Ovary (tissue), 10 donors: ENCODE measurements at places on chromosomes 4 and X. TPM values are rescaled to one million over a fixed set of nuclear protein-coding genes. Genes with fewer than 3 reads are reported as not detected.

DNA sequence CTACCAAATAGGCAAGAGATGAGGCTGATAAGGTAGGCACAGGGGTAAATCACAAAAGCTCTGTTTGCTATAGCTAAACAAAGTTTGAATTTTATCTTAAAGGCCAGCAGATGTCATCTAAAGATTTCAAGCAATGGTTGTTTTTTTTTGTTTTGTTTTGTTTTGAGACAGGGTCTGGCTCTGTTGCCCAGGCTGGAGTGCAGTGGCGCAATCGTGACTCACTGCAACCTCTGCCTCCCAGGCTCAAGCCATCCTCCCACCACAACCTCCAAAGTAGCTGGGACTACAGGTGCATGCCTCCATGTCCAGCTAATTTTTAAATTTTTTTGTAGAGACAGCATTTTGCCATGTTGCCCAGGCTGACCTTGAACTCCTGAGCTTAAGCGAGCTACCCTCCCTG, 43.1 kb upstream of the NEUROG2 start:
- no peak for DNase-seq
- H3K36me3 ChIP-seq, result no peaks in the 10 kb centered on the region
- no peak overlapping the region for H3K4me3 ChIP-seq
- no peak overlapping the region for H3K27ac ChIP-seq

Gene WDFY3
- total RNA-seq, result 90.0 TPM

DNA sequence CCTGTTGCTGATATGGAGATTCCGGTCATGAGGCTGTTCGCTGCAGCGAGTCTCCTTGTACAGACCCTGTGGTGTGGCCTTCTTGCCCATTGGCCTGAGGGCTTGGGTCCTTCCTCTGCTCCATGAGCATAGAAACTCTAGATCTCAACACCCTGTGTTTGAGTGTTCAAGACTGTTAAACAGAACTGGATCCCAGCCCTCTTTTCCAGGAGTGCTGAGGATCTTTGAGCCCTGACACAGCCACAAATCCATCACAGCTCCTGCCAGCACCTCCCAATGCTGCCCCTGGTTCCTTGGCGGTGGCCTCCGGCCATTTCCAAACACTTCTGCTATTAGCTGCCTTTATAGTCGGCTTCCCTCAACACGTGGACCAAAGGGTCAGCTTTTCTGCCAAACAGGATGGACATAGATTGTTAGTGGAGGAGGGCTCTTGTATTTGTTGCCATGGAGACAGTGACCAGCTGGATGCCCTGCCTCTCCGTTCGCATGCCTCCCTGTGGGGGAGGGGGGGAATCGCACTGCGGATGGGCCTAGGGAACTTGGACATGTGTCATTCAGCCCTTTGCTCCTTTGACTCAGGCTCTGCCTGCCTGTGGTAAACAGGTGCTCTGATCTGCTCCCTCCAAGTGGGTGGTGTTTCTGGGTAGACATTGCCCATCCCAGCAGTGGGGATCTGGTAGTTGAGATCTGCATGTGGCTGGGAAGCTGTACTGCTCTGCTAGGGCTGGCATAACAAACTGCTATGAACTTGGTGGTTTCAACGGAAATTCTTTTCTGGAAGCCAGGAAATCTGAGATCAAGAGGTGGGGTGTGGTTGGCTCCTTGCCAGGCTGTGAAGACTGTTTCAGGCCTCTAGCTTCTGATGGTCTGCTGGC, 6.9 kb upstream of the WDR1 start:
- no peaks in the 10 kb centered on the region for H3K27me3 ChIP-seq
- peaks cover 5% of the 10 kb centered on the region for H3K4me1 ChIP-seq
- no peaks in the 10 kb centered on the region for H3K36me3 ChIP-seq
- no peak overlapping the region for H3K4me3 ChIP-seq

Gene UGT2B7
- total RNA-seq, result 1.2 TPM

- H3K36me3 ChIP-seq, result no peaks in the 10 kb centered on the region
- no peaks in the 10 kb centered on the region for H3K4me1 ChIP-seq
- no peak for DNase-seq
- no peak overlapping the region for H3K4me3 ChIP-seq
- no peaks in the 10 kb centered on the region for H3K27me3 ChIP-seq
Measured at GRCh38 chr4:78439328-78439727, 112.2 kb upstream of the ANXA3 start.

GRCh38 chr4:73892966-73893365, 23.8 kb downstream of the CXCL1 start:
- no peaks in the 10 kb centered on the region for H3K4me1 ChIP-seq
- no peak overlapping the region for H3K27ac ChIP-seq
- no peaks in the 10 kb centered on the region for H3K27me3 ChIP-seq
- no peak overlapping the region for H3K4me3 ChIP-seq

GRCh38 chr4:31052519-31052918, 332.4 kb downstream of the PCDH7 start:
- no peaks in the 10 kb centered on the region for H3K36me3 ChIP-seq
- no peak overlapping the region for H3K27ac ChIP-seq
- H3K27me3 ChIP-seq, result no peaks in the 10 kb centered on the region
- H3K4me1 ChIP-seq, result no peaks in the 10 kb centered on the region

DNA sequence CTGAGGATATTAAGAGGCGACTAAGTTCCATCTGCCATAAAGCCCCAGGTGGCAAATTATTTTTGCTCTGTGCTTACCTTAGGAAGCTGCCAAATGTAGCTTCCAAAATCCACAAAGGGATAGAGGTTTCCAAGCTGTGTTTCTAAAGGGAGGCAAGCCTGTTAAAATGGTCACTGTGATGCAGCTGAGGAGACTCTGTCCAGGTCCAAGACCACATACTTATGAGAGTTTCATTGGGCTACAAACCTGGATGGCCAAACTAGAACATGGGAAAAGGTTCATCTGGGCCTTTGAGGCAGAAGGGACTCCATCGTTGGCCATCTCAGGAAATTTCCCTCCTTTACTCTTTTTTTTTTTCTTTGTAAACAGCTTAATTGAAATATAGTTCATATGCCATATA, 306.9 kb upstream of the FGF13 start:
- no peak overlapping the region for H3K27ac ChIP-seq
- no peaks in the 10 kb centered on the region for H3K36me3 ChIP-seq
- DNase-seq, result no peak

Gene SCD5
- 138 TPM for total RNA-seq

Gene DCHS2
- total RNA-seq, result 5.8 TPM

GRCh38 chrX:68894142-68894512, 65.3 kb downstream of the EFNB1 start:
- H3K27me3 ChIP-seq, result no peaks in the 10 kb centered on the region
- no peak overlapping the region for H3K27ac ChIP-seq
- H3K4me1 ChIP-seq, result peaks cover 2% of the 10 kb centered on the region
- H3K36me3 ChIP-seq, result no peaks in the 10 kb centered on the region
- no peak overlapping the region for H3K4me3 ChIP-seq
- DNase-seq, result no peak

GRCh38 chr4:36348403-36348938, 67.1 kb downstream of the DTHD1 start:
- H3K4me1 ChIP-seq, result no peaks in the 10 kb centered on the region
- no peaks in the 10 kb centered on the region for H3K36me3 ChIP-seq
- no peak overlapping the region for H3K27ac ChIP-seq
- DNase-seq, result no peak
- H3K27me3 ChIP-seq, result no peaks in the 10 kb centered on the region

DNA sequence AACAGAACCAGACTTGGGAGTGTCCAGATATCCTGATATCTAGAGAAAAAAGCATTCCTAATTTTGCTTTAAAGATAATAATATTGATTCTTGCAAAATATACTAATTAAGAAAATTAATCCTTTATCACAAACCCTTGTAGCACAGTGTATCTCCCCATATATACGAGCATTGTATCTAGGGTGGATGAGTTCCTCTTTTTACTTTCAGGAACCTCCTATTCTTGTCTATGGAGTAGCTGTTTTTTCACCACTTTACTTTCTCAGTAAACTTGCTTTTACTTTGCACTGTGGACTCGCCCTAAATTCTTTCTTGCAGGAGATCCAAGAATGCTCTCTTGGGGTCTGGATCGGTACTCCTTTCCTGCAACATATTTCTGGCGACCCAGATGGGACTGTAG, 103.9 kb downstream of the GLUD2 start:
- no peak for DNase-seq
- no peak overlapping the region for H3K4me3 ChIP-seq
- no peaks in the 10 kb centered on the region for H3K27me3 ChIP-seq
- no peak overlapping the region for H3K27ac ChIP-seq
- no peaks in the 10 kb centered on the region for H3K36me3 ChIP-seq

- H3K4me1 ChIP-seq, result no peaks in the 10 kb centered on the region
- no peaks in the 10 kb centered on the region for H3K27me3 ChIP-seq
- H3K27ac ChIP-seq, result no peak overlapping the region
- no peaks in the 10 kb centered on the region for H3K36me3 ChIP-seq
- no peak for DNase-seq
Measured at GRCh38 chrX:24899391-24899790, 116.4 kb downstream of the ARX start.

Gene CCNI
- total RNA-seq, result 276 TPM

DNA sequence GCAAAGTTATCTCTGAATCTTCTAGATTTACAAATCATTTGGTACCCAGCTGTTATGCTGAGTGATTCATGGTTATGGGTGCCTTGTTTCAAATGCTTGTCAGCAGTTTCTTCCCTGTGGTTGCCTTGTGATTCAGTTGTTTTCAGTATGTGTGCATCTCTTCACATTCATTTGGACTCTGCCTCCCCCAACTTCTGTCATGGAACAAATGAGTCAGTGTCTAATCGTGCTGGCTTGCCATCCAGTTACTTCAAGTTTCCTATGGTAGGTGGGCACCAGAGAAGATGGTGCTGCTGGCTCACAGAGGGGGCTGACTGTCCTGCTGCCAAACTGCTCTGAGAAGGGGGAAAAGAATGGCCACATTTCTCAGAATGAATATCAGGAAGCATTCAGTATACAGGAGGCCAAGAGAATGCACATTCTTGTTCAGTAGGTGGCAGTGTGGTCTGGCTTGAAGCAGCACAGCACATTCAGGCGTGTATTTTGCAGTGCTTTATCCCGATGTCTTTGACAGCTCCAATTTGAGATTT, 260.9 kb downstream of the GLUD2 start:
- no peaks in the 10 kb centered on the region for H3K36me3 ChIP-seq
- H3K27ac ChIP-seq, result no peak overlapping the region
- H3K27me3 ChIP-seq, result no peaks in the 10 kb centered on the region
- DNase-seq, result no peak
- no peak overlapping the region for H3K4me3 ChIP-seq

Gene GABRB1
- total RNA-seq, result not detected

- H3K4me3 ChIP-seq, result no peak overlapping the region
- no peak for DNase-seq
- no peaks in the 10 kb centered on the region for H3K36me3 ChIP-seq
- no peak overlapping the region for H3K27ac ChIP-seq
- peaks cover 9% of the 10 kb centered on the region for H3K4me1 ChIP-seq
Measured at GRCh38 chr4:146637621-146638332, 916 bp upstream of the POU4F2 start.

- no peaks in the 10 kb centered on the region for H3K4me1 ChIP-seq
- H3K27ac ChIP-seq, result no peak overlapping the region
- no peak for DNase-seq
- no peak overlapping the region for H3K4me3 ChIP-seq
- H3K36me3 ChIP-seq, result no peaks in the 10 kb centered on the region
- no peaks in the 10 kb centered on the region for H3K27me3 ChIP-seq
Measured at GRCh38 chrX:127884921-127885320, 167.3 kb downstream of the ACTRT1 start.

GRCh38 chrX:140933874-140934655, 68.3 kb upstream of the SPANXB1 start:
- H3K36me3 ChIP-seq, result no peaks in the 10 kb centered on the region
- H3K4me3 ChIP-seq, result no peak overlapping the region
- no peaks in the 10 kb centered on the region for H3K27me3 ChIP-seq
- no peaks in the 10 kb centered on the region for H3K4me1 ChIP-seq

DNA sequence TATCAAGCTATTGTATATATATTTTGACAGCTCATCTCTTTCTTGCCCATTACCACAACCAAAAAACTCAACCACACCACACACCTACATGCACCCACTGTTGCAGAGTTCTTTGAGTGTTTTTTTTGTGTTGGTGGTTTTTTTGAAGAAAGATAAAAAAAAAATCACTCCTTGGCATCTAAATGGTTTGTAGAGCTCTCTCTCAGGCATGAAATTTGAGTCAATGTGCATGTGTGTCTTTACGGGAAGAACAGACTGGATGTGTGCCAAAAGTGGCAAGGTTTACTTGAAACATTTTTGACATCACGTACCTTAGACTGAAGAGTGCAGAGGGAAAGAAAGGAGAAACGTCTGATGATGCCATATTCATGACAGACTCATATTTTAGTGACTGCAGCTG, 154.2 kb downstream of the FHIP1A start:
- H3K27me3 ChIP-seq, result no peaks in the 10 kb centered on the region
- no peaks in the 10 kb centered on the region for H3K4me1 ChIP-seq
- no peaks in the 10 kb centered on the region for H3K36me3 ChIP-seq

DNA sequence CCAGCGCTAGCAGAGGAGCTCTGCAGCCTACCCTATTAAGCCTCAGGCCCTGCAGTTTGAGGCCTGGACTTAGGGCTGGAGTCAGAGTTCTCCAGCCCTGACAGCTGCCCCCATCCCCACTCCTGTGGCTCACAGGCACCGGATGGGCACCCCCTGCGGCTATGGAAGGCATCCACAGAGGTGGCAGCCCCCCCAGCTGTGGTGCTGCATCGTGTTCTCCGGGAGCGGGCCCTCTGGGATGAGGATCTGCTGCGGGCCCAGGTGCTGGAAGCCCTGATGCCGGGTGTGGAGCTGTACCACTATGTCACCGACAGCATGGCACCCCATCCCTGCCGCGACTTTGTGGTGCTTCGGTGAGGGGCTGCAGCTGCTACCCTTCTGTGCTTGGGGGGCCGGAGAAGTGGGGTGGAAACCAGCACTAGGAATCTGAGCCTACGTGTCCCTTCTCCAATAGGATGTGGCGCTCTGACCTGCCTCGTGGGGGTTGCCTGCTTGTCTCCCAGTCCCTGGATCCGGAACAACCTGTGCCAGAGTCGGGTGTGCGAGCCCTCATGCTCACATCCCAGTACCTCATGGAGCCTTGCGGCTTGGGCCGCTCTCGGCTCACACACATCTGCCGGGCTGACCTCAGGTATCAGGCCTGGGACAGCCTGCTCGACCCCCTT, 76.2 kb downstream of the STARD8 start:
- H3K4me3 ChIP-seq, result no peak overlapping the region
- H3K27me3 ChIP-seq, result no peaks in the 10 kb centered on the region
- H3K36me3 ChIP-seq, result no peaks in the 10 kb centered on the region
- H3K4me1 ChIP-seq, result no peaks in the 10 kb centered on the region

GRCh38 chr4:140641105-140641555, 72.4 kb upstream of the UCP1 start:
- H3K4me1 ChIP-seq, result peaks cover 10% of the 10 kb centered on the region
- no peak for DNase-seq
- H3K27me3 ChIP-seq, result no peaks in the 10 kb centered on the region
- peak overlapping the region; percentile 16 for H3K4me3 ChIP-seq
